Hematopoietic multipotent progenitor cell treated with erythropoietin and hydrocortisone succinate and interleukin-3 and kit ligand, for 6 days (in vitro differentiated cells): ENCODE measurements at places on chromosomes 7 and 10.

- peak; percentile 93 for DNase-seq
Measured at GRCh38 chr7:44240983-44241510, 40.3 kb downstream of the YKT6 start.

- DNase-seq = no peak
Measured at GRCh38 chr10:87976101-87976743, 112.8 kb downstream of the PTEN start.

DNA sequence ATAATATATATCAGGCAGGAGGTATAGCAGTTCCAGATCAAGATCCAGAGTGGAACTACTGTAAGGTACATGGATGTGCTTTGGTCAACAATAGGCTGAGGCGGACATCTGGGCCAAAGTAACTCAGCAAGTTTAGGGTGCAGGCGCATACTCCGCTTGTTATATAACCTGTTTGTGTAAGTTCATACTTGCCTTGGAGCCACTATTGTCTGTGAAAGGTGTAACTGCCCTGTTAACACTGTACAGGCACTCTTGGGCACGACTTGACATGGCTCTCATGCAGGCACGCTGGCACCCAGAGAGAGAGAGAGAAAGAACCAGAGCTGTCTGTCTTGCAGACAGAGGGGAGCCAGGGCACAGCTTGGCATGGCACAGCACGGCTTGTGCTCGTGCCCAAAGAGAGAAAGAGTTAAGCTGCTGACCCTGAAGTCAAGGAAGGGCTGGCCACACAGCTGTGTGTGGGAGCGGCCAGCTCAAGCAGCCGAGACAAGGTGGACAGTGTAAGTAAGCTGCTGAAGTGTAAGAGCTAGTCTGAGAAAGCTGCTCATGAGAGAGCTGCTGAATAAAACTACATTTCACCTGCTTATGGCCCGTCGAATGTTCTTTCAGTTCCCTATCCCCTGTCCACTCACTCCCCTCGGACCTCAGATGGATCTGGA lies 47.8 kb upstream of the KAT6B start:
- no peak for DNase-seq

GRCh38 chr10:95133997-95134396 lies 60.0 kb upstream of the ACSM6 start:
- DNase-seq = no peak

- DNase-seq = no peak
Measured at GRCh38 chr10:3526727-3527501, 258.1 kb downstream of the KLF6 start.

- no peak for DNase-seq
Measured at GRCh38 chr7:8134089-8134733, 127.8 kb downstream of the ICA1 start.

DNA sequence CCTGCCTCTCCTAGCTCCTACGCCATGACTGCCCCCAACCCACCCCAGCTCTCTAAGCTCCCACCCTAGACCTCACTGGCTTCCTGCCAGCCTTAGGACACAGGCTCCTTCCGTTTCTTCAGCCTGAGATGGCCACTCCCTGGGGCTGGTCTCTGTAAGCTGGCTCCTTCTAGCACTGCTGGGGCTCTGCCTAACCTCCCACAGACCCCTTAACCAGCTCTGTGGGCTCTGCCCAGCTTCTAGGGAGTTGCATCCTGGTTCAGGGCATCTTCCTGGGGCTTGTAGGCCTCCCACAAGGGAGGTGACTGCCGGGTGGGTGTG lies 478.6 kb upstream of the KLF6 start:
- no peak for DNase-seq

DNA sequence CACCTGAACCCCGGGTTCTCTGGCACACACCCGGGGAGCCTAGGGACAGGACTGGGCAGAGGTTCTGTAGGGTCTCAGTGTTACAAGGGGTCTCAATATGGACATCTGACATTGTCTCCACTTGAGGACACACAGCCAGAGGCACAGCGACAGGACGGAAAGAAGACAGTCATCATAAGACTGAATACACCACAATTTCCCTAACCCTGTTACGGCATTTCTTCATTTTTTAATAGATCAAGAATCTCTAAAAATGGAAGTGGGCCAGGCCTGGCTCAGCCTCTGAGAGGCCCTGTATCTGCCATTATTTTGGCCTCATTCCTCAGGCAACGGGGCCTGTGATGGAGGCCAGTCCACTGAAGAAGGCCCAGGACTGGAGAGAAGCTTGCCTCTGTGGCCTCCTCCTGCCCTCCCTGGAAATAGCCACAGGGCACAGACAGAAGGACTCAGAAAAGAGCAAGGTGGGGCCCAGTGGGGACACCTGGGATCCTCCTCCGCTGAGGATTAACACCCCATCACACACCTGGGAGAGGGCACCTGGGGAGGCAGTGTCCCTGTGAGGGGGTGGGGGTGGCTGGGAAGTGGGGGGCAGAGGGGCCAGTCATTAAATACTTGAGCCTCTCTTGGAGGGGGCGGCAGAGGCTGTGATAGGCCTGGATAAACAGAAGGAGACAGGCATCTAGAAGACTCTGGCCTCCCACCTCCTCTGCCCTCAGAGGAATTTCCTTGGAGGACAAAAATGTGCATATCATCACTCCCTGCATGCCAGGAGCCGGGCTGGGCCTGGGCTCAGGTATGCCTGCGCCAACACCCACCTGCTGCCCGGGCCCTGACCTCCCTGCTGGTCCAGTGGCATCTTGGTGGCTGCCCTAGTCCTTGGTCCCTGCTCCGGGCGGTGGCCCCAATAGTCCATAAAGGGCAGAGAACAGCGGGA lies 8.0 kb downstream of the SPOCK2 start:
- DNase-seq = no peak

- peak; percentile 72 for DNase-seq
Measured at GRCh38 chr10:14560274-14560673, 214.4 kb downstream of the FAM107B start.

GRCh38 chr10:68318331-68319059 lies 13.4 kb upstream of the HNRNPH3 start:
- no peak for DNase-seq
